ENCODE measurements at places on chromosomes 6 and 20.

- no peak for DNase-seq
These were observed 118.9 kb upstream of the CEP85L start for GRCh38 chr6:118770112-118770788.

DNA sequence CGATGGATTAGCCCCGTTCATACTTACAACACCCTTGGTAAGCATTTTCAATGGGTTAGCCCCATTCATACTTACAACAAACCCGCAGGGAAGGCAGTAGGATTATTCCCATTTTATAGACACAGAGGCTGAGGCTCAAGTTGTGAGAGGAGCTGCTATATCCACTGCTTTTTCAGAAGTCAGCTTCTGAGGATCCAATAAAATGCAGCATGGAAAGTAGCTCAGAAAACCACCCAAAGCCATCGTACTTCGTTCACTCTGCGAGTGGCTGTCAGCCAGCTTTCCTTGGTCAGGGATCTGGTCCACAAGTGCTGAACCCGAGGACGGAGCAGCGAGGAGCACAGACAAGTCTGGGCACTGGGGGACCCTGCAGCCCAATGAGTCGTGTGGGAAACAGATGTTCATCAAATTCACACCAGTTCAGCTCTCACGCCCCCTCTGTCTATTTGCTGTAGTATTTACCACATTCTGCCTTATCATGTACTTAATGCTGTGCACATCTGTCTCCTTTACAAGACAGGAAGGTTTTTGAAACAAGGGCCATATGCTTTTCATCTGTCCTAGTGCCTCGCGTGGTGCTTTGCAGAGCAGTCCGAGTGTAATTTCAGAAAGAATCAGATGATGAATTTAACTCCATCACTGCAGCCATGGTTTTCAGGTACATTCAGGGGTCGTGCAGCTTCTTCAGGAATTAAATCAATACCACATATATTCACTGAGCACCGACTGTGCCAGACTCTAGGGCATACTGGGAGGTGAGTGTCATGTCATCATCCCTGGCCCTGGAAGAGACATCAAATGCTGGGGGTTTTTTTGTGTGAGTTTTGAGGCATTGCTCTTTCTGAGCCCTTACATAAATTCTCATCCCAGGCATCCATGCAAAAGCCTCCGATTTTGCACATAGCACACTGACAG is 256.9 kb downstream of the CDH26 start:
- DNase-seq: no peak

DNA sequence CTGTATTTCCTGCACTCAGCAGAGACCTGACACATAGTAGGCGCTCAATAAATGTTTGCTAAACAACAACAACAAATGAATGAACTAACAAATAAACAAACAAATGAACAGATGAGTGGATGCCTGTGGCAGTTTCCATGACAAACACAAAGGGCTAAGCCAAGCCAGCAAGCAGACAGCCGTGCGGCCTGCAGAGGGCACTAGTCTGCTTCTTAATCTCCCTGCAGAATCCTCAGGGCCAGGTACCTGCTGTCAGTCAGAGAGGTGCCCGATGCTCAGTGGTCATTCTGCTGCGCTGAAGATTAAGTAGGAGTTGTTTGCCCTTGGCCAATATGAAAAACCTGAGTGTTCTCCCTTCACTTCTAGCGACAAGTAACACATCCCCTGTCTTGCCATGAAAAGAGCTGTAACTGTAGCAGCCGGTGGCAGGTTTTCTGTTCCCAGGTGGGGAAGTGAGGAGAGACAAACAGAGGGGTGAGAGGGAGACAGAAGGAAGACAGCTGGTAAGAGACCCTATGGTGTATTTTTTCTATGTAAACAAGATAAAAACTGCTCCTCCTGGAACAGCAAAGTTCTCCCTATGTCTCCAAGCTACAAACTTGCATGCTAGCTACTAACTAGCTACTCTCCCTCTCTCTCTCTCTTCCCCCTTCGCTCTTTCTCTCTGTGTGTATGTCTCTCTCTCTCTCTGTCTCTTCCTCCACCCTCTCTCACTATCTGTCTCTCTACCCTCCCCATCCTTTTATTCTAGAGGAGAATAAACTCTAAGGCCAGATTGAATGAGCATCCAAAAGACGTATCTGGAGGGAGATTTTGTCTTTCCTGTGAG is at the start of gene MC3R:
Gene MC3R (plus strand): TSS at position 779 of the 829 bp plus-strand sequence. CDS start 112 bp downstream, outside the sequence.
- DNase-seq: peak; percentile 30

DNA sequence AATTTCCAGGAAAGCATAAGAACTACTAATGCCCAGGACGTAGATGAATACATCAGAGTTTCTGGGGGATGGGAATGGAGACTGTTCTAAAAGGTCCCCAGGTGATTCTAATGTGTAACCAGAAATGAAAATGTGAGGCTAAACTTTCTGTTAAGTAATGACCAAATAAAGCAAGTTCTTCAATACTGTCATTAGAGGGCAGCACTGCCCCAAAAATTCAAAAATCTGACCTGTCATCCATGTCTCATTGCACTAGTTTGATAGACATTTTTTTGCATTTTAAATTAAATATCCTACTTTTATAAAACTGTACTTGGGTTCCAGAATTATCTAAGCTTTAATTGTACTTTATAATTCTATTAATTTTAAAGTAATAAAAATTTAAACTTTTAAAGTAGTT is 94.9 kb downstream of the RFX6 start:
- no peak for DNase-seq

- DNase-seq: no peak
These were observed 96.0 kb downstream of the JPH2 start for GRCh38 chr20:44091026-44091425.

GRCh38 chr6:152750694-152751093 is at the start of gene VIP:
TSS of gene VIP (plus strand) at chr6:152750797. CDS start at chr6:152752178, 1,381 bp downstream.
- no peak for DNase-seq

DNA sequence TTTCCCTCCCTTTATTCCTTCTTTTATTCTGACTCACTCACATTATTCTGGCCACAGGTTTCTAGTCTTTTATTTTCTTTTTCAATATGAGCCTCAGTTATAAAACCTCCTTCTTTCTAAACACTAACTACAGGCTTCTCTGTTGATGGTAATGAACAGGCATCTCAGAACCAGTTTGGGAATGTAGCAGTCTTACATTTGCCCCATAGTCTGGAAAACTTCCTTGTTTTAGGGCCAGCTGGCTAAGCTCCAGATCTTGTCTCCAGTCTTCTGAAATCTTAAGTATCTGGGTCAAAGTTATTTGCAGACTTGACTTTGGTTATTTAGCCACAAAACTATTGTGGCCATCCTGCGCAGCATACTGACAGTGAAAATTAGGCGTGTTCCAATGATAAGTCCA is 97.0 kb upstream of the MAN1A1 start:
- DNase-seq: no peak

DNA sequence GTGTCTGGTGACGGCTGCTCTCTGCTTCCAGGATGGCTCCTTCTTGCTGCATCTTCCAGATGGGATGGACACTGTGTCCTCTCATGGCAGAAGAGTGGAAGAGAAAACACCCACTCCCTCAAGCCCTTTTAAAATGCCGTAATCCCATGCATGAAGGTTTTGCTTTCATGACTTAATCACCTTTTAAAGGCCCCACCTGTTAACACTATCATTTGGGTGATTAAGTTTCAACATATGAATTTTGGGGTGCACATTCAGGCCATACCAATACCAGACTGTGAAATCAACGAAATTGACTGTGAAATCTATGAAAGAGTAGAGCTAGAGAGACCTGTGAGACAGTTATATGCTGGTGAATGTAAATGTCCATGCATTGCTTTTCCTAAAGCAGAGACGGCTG is 374.3 kb upstream of the CHD6 start:
- no peak for DNase-seq

- DNase-seq: no peak
These were observed 120.6 kb downstream of the ADGB start for GRCh38 chr6:146719387-146719786.

All from activated naive CD4-positive, alpha-beta T cell treated with Interleukin-2 at 50 U/mL for 16 hours (primary cell).